Stimulated activated naive CD8-positive, alpha-beta T cell treated with anti-CD3 and anti-CD28 coated beads, Interleukin-15, Interleukin-2, amounts not matched to agents 100 U/mL and 50 U/mL, for 24 hours (primary cell): ENCODE measurements at places on chromosomes 7 and 10.

DNA sequence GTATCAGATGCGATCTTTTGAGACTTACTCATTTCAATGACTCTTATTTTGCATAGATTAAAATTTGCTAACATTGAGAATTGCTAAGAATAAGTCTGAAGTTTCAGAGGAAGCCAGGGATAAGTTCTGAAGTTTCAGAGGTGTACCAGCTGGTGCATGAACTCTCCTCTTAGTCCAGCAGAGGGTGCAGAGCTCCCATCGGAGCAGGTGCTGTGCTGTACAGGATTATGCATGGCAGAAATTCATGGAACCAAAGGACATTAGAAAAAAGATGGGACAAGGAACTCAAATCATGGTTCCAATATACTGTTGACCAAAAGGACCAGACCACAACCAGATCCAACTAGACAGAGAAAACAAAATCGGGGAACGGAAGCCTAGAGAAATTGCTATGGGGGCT, 41.9 kb downstream of the MGAM2 start:
- peak; percentile 4 for DNase-seq

- no peak for DNase-seq
Observed at GRCh38 chr7:30595436-30596013, 847 bp downstream of the GARS1 start.

GRCh38 chr10:1153805-1154351, 97.7 kb downstream of the WDR37 start:
- no peak for DNase-seq

DNA sequence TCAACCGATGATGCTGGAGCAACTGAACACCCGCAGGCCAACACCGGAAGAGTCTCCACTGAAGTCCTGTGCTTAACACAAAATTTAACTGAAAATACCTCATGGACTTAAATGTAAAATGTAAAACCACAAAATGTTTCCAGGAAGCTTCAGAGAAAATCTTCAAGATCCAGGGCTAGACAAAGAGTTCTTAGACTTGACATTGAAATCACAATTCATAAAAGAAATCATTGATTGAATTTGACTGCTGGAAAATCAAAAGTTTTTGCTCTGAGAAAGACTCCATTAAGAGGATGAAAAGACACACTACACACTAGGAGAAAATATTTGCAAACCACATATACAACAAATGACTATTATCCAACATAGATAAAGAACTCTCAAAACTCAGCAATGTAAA, 234.7 kb upstream of the PPP2R2D start:
- DNase-seq, result no peak

GRCh38 chr7:6205971-6206660, 66.3 kb downstream of the CYTH3 start:
- DNase-seq, result no peak

DNA sequence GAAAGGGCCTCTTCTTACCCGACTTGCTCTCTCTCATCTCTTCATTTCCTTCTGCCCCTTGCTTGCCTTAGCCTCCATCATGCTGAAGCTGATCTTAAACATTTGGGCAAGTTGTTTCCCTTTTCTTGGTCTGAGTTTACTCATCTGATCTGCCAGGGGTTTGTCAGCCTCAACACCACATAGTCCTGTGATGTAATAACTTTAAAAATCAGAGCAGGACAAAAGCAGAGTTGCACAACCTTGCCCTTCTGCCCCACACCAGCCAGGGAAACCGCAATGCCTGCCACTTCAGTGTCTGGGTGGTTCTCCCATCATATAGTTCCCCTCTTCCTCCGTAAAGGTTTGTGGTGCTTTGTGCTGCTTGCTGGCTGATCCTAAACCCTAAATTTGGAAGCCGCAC, 9.9 kb upstream of the LIPM start:
- DNase-seq, result peak; percentile 14

GRCh38 chr10:94777886-94778458, 15.5 kb downstream of the CYP2C19 start:
- DNase-seq, result no peak

GRCh38 chr10:69411476-69411875, 5.2 kb downstream of the TACR2 start:
- DNase-seq, result no peak
